Glomerular endothelial cell (primary cell): ENCODE measurements at places on chromosomes 4 and X. TPM values are rescaled to one million over a fixed set of nuclear protein-coding genes. Genes with fewer than 3 reads are reported as not detected.

The TMEM144 gene
- total RNA-seq: 2.7 and 8.7 TPM in 2 replicates

The CXCL6 gene
- total RNA-seq: 2.2 and 5.8 TPM in 2 replicates

The CCNQ gene
- 34.1 and 35.2 TPM in 2 replicates for total RNA-seq

The ESX1 gene
- not detected in 2 replicates for total RNA-seq

The PRKG2 gene
- 0.06 and 0.82 TPM in 2 replicates for total RNA-seq

The FAM9B gene
- not detected in 2 replicates for total RNA-seq

The AKAP14 gene
- not detected in 2 replicates for total RNA-seq

The PLXNB3 gene
- 25.6 and 37.6 TPM in 2 replicates for total RNA-seq

The CPZ gene
- total RNA-seq: 0.64 TPM in 1 of 2 replicates, not detected in the other

The STAP1 gene
- total RNA-seq: not detected in 2 replicates

The IBSP gene
- total RNA-seq: not detected in 2 replicates

The ENPEP gene
- 0.99 and 3.0 TPM in 2 replicates for total RNA-seq

The HHIP gene
- 21.0 and 143 TPM in 2 replicates for total RNA-seq

The MGARP gene
- total RNA-seq: 0.10 and 3.4 TPM in 2 replicates

The DCLK2 gene
- total RNA-seq: 4.4 and 10.0 TPM in 2 replicates

The SRPK3 gene
- total RNA-seq: 0.34 TPM in 1 of 2 replicates, not detected in the other

The TAF7L gene
- 0.35 and 1.7 TPM in 2 replicates for total RNA-seq

The RADX gene
- 1.1 TPM in 1 of 2 replicates, not detected in the other for total RNA-seq

The RPS6KA6 gene
- total RNA-seq: 0.29 and 0.34 TPM in 2 replicates

The ADH1B gene
- total RNA-seq: not detected in 2 replicates

The ATP8A1 gene
- total RNA-seq: 2.0 and 9.7 TPM in 2 replicates
